CD14-positive monocyte (primary cell): ENCODE measurements at places on chromosomes 7 and 10. TPM values are rescaled to one million over a fixed set of nuclear protein-coding genes. Genes with fewer than 3 reads are reported as not detected.

The C10orf53 gene
- polyA plus RNA-seq, result not detected

The CC2D2B gene
- 0.81 and 1.8 TPM in 2 replicates for polyA plus RNA-seq

The LDB3 gene
- polyA plus RNA-seq, result not detected

The SRGN gene
- polyA plus RNA-seq, result 1,859 TPM

The CFAP43 gene
- polyA plus RNA-seq, result 0.06 TPM

The CRTAC1 gene
- polyA plus RNA-seq, result not detected

The OPN4 gene
- polyA plus RNA-seq, result not detected

The CRCP gene
- polyA plus RNA-seq, result 19.9 and 21.7 TPM in 2 replicates

The GPR15LG gene
- polyA plus RNA-seq, result not detected

The BEND7 gene
- polyA plus RNA-seq, result not detected

The ZPBP gene
- not detected for polyA plus RNA-seq

The ANKRD30A gene
- polyA plus RNA-seq, result not detected in 2 replicates

The CDNF gene
- polyA plus RNA-seq, result not detected

The CD36 gene
- 1,135 TPM for polyA plus RNA-seq

The ADAMTS14 gene
- polyA plus RNA-seq, result not detected

The DLG5 gene
- polyA plus RNA-seq, result 0.14 TPM

The GIMAP1 gene
- polyA plus RNA-seq, result 11.4 TPM

The HYCC1 gene
- 2.7 and 4.7 TPM in 2 replicates for polyA plus RNA-seq

The AMPH gene
- 0.61 TPM for polyA plus RNA-seq

The GJD4 gene
- not detected for polyA plus RNA-seq

The MNX1 gene
- not detected for polyA plus RNA-seq

The PNLIP gene
- polyA plus RNA-seq, result not detected in 2 replicates

The HTR7 gene
- 1.1 TPM for polyA plus RNA-seq

The CALML5 gene
- polyA plus RNA-seq, result not detected

The EGFR gene
- not detected for polyA plus RNA-seq

The SLC16A12 gene
- polyA plus RNA-seq, result not detected

The HMX2 gene
- polyA plus RNA-seq, result not detected in 2 replicates

The CALCR gene
- polyA plus RNA-seq, result not detected

The EVX1 gene
- not detected for polyA plus RNA-seq

The LFNG gene
- 2.2 TPM for polyA plus RNA-seq

The CLDN4 gene
- polyA plus RNA-seq, result not detected

The PTCD1 gene
- polyA plus RNA-seq, result 4.3 and 4.4 TPM in 2 replicates

The FAM131B gene
- polyA plus RNA-seq, result not detected

The LIPN gene
- polyA plus RNA-seq, result 4.8 and 8.9 TPM in 2 replicates

The GPR146 gene
- 0.48 TPM for polyA plus RNA-seq

The EBLN1 gene
- not detected in 2 replicates for polyA plus RNA-seq

The FERD3L gene
- polyA plus RNA-seq, result not detected in 2 replicates

The GIMAP5 gene
- polyA plus RNA-seq, result 17.1 TPM

The LRRN3 gene
- polyA plus RNA-seq, result 0.22 TPM

The SSC4D gene
- 0.38 and 0.56 TPM in 2 replicates for polyA plus RNA-seq

The RBM33 gene
- 19.3 and 27.7 TPM in 2 replicates for polyA plus RNA-seq

The MARVELD1 gene
- 9.2 TPM for polyA plus RNA-seq

The MARCHF5 gene
- polyA plus RNA-seq, result 29.6 TPM

The FAM25C gene
- polyA plus RNA-seq, result not detected

The ZNF479 gene
- not detected for polyA plus RNA-seq

The CYP26A1 gene
- not detected for polyA plus RNA-seq

The PITX3 gene
- not detected in 2 replicates for polyA plus RNA-seq

The PDE6C gene
- not detected for polyA plus RNA-seq

The ZNF37A gene
- polyA plus RNA-seq, result 0.25 TPM

The SNCG gene
- polyA plus RNA-seq, result 0.73 and 1.8 TPM in 2 replicates

The AZGP1 gene
- polyA plus RNA-seq, result not detected in 2 replicates

The MMP21 gene
- not detected for polyA plus RNA-seq

The AKR1C4 gene
- not detected for polyA plus RNA-seq

The PTPN20 gene
- polyA plus RNA-seq, result not detected

The CNNM1 gene
- polyA plus RNA-seq, result not detected in 2 replicates

The SPDYE16 gene
- not detected for polyA plus RNA-seq

The TSC22D4 gene
- polyA plus RNA-seq, result 23.8 TPM

The CDK14 gene
- polyA plus RNA-seq, result 0.51 and 1.7 TPM in 2 replicates

The SEMA3A gene
- polyA plus RNA-seq, result not detected

The STAMBPL1 gene
- polyA plus RNA-seq, result 0.10 TPM
